ENCODE measurements at places on chromosomes 7 and 10.

GRCh38 chr10:76034353-76035205 is 603.2 kb downstream of the LRMDA start:
- no peak for DNase-seq

DNA sequence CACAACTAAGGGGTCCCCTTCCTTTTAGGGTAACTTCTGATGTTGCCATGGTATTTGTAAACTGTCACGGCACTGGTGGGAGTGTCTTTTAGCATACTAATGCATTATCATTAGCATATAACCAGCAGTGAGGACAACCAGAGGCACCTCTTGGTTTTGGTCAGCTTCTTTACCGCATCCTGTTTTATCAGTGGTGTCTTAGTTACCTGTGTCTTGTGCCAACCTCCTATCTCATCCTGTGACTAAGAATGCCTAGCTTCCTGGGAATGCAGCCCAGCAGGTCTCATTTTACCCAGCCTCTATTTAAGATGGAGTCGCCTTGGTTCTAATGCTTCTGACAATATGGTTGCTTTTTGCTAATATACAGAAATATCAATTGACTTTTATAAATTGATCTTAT is 54.9 kb downstream of the AHCYL2 start:
- DNase-seq, result no peak

- no peak for DNase-seq
These were observed 305.6 kb upstream of the PITRM1 start for GRCh38 chr10:3478153-3478552.

- no peak for DNase-seq
These were observed 379.7 kb downstream of the PHTF2 start for GRCh38 chr7:78178319-78178718.

DNA sequence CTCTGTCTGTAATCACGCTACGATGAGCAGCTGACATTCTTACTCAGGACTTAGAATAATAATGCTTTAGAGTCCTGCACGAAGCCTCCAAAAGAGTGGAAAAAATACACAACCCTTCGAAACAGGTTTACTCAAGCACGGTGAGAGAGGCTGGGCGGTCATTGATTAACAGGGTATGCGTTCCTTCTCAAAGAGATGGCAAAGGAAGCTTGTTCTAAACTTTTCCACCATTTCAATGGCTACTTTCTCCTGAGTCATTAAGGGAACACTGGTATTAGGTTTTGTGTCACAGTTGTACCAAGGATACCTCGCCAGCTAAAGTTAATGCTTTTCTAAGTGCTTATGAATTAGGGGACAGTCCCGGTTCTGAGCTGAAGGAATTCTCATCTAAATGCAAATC is 141.9 kb upstream of the RHEB start:
- DNase-seq, result no peak

- DNase-seq, result no peak
These were observed 104.9 kb downstream of the CDK6 start for GRCh38 chr7:92731335-92732063.

- no peak for DNase-seq
These were observed 23.3 kb upstream of the SMARCD3 start for GRCh38 chr7:151271699-151272355.

DNA sequence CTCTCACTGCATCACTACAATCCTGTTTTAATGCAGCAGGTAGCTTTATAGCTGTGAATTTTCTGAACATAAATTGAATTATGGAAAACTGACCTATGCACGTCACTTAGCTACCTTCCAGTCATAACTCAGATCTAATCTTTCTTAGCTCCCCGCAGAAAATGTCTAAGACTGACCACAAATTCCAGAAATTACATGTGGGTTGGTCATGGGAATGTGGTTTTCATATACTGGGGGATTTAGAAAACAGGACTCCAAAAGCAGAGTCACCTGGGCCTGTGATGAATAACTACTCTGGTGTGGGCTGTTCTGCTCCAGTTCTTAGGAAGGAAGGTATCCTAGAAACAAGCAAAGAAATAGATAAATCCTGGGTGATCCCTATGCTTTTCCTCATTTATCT is 178.4 kb upstream of the LRRTM3 start:
- no peak for DNase-seq

DNA sequence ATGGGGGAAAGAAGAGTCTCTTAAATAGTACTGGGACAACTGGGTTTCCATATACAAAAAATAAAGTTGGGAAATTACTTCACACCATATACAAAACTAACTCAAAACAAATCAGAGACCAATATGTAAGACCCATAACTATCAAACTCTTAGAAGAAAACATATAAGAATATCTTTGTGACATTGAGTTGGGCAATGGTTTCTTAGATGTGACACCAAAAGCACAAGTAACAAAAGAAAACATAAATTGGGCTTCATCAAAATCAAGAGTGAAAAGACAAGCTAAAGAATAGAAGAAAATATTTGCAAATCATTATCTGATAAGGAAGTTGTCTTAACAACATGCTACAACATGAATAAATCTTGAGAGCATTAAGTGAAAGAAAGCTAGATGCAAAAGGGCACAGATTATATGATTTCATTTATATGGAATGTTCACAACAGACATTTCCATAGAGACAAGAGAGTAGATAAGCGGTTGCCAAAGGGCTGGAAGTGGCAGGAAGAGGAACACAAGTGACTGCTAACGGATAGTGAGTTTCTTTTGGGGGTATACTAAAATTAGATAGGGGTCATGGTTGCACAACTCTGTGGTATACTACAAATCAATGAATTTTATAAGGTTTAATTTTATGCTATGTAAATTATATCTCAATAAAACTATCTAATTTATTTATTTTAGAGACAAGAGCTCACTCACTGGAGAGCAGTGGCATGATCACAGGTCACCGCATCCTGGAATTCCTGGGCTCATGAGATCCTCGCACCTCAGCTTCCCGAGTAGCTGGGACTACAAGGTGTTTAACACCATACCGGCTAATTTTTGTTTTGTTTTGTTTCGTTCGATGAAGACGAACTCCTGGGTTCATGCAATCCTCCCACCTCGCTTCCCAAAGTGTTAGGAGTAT is 35.4 kb downstream of the JMJD1C start:
- no peak for DNase-seq

- no peak for DNase-seq
These were observed 28.6 kb downstream of the CDK1 start for GRCh38 chr10:60806921-60807320.

DNA sequence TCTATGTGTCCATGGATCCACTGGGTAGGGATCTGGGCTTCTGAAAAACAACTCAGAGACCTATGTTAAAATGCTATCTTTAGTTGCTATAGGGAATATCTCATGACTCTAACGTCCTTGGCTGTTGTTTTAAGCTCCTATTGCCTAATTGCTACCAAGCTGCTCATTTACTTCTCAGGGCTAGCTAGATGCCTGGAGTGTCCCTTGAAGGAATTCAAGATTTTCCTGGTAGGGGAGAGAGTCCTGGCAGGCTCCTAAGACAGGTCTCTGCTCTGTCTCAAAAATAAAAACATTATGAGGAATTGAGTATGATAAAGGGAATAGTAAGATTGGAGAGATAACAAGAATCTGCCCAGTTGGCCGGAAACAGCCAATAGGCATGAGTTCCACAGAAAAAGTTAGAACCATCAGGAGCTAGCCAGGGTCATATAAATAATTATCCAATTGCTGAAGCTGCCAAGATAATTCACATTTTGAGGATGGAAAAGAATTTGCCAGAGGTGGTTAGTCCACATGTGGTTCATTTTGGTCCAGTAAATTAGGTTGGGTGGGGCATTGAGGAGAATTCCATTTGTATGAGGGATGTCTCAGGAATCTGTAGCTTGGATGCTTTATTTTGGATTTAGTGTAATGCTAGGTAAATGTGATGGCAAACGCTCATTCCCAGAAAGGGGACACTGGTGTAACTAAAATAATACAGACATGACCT is 362.7 kb upstream of the VSTM2A start:
- DNase-seq, result no peak

DNA sequence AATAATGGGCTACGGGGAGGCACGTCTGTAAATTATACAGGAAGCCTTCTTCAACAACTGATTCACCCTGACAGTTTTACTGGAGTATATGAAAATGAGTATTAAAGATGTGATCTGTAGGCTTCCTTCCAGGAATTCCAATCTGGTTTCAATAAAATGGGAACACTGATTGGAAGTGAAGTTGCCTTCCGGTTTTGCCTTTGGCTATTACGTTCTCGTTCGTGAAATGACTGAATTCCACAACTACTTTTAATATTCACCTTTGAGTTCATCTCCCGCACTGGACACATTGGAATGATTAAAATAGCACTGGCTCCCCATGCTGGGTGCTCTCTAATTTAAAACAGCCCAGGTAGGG is 350.1 kb upstream of the MKI67 start:
- DNase-seq, result no peak

GRCh38 chr7:49513911-49514310 is 259.5 kb upstream of the VWC2 start:
- no peak for DNase-seq

GRCh38 chr7:149670288-149670687 is 103.1 kb downstream of the ZNF467 start:
- DNase-seq, result no peak

DNA sequence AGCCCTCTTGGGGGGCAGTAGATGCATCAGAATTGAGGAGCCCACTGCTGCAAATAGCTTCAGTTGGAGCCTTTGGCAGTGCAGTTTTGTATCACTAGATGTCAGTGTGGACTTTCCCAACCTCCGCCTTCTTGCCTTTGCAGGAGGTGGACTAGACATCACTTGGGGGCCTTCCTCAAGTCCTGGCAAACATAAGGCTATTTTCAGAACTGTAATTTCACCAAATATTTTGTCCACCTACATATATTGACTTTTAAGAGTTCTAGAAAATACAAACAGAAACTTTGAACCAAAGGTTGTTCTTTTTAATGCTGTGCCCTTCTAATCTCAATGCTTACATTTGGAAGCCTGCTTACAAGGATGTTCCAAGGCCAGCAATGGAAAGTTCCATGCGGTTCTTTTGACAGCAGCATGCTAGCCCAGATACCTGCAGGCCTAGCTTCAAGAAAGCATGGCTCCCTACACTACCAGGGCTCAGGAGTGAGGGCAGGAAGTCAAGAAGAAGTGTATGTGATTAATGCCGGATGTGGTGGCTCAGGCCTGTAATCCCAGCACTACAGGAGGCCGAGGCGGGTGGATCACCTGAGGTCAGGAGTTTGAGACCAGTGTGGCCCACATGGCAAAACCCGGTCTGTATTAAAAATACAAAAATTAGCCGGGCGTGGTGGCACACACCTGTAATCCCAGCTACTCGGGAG is 8.0 kb upstream of the ZNRF2 start:
- no peak for DNase-seq

DNA sequence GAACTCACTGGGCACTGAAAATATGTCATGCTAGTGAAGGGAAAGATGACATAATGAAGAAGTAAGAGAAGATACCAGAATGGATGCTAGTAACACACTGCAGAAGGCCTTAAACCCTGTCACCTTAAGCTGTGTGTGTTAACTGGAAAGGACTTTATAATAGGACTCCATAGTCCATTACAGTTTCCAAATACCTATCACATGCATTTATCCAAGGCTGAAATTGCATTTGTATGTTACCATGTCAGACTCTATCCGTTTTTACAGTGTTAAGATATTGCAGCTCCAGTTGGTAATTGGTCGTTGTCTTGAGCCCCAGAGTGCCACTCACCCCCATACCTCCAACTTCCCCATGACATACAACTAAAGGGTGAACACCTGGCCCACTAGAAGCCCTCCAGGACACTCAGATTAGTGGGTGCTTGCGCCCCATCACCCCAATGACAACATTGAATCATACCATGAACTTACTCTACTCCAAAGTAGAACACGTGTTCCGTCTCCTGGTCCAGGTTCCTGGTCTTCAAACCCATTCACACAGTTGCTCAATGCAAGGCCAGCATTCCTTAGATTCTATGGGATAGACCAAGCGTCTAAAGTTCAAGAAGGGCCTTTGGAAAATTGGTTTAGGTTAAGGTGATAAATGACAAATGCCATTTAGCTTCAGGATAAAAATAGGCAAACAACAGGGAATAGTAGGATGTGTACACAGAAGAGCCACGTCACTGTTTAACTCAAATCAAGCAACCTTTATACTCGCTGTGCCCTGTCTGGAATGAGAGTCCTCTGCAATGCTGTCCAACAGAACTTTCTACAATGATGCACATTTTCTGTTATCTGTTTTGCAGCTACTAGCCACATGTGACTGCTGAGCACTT is 2.1 kb upstream of the RAPGEF5 start:
- no peak for DNase-seq

GRCh38 chr7:98464558-98464940 is 63.7 kb upstream of the BAIAP2L1 start:
- no peak for DNase-seq

- no peak for DNase-seq
These were observed 183.7 kb upstream of the ANK3 start for GRCh38 chr10:60573336-60573735.

DNA sequence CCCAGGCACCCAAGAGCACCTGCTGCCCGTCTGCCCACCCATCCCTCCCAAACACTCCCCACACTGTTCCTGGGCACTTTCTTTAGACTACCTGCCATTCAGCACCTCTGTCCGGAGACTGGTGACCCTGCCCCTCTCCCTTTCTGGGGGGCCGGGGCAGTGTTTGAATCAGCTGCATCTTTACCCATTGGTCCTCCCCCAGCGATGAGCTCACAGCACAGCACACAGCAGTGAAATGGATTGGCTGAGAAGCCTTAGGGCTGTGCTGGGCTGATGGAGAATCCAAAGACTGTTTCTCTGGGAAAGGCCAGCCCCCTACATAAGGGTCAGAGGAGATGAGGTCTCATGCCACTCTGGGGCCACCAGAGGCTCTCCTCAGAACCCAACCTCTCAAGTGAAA is 40.2 kb downstream of the VWA2 start:
- peak; percentile 25 for DNase-seq

GRCh38 chr7:93566876-93567275 is 7.6 kb downstream of the CALCR start:
- no peak for DNase-seq

DNA sequence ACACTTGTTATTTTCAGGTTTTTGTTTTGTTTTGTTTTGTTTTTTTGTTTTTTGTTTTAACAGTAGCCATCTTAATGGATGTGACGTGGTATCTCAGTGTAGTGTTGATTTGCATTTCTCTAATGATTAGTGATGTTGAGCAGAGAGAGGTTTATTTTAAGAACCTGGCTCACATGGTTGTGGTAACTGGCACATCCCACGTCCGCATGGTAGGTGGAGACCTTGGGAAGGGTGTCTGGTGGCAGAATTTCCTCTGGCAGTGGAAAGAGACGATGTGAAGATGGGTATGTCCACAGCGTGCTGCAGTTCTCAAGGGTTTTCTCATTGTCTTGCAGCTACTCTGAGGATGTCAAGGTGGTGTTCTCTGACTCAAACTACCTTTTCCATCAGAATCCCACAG is 252.2 kb downstream of the GALNT17 start:
- no peak for DNase-seq

DNA sequence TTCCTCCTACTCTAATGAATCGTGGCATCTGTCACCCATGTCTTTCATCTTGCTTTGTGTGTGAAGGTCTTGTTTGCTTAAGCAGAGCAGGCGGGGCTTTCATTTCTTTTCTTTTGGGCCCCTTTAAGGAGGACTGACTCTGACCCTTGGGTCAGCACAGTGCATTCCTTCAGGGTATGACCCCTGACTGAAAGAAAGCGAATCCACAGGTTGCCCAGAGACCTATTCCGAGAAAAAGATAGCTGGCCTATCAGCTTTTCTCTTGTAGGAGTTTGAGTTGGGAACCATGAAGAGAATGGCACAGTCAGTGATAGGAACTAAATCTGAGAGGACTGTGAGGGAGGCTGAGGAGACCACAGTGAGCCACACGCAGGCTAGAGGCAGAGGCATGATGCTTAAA is 193.2 kb upstream of the CDCA7L start:
- no peak for DNase-seq

Measured in upper lobe of right lung (tissue), 1 donor.